Erythroblast (primary cell): ENCODE measurements at places on chromosomes 13 and 19.

- DNase-seq = no peak
Observed at GRCh38 chr13:112961457-112962369, 7.3 kb upstream of the MCF2L start.

DNA sequence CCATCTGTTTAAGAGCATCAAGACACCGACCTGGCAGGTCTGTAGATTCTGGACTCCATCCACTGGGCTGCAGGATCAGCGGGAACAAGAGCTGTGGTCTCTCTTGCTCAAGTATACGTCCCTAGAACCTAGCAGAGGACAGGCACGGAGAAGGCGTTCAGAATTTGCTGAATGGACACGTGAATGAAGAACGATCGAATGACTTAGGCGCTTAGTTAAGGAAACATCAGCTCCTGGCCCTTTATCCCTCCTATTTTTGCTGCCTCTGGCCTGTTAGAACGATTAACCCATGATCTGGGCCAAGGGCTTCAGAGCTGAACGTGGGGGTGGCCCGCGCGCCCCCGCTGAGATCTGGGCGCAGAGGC is 953 bp downstream of the DZIP1 start:
- DNase-seq = no peak

- DNase-seq = no peak
Observed at GRCh38 chr19:32928806-32929205, 43.0 kb downstream of the CEP89 start.

DNA sequence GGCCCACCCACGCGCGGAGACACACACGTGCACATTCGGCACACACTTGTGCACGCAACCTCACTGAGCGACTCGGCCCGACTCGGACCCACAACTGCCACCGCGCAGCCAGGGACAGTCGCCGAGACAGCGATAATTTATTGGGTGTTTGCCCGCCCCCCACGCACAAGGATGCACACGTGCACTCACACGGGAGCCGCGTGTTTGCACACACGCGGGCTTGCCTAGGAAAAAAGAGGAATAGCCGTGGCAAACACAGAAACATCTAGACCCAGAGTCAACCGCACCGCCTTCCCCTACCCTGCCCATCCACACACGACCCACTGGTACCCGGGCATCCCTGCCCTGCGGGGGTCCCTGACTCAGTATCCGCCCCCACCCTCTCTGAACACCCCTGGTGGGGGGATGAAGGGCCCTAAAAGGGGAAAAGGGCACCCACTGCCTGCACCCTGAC is 1.1 kb upstream of the SSBP4 start:
- DNase-seq = peak; percentile 55

GRCh38 chr19:17496337-17496997 is 15.0 kb upstream of the PGLS start:
- DNase-seq = peak; percentile 89

GRCh38 chr13:111171629-111172028 is 56.5 kb downstream of the ARHGEF7 start:
- no peak for DNase-seq

GRCh38 chr19:16612636-16613035 is 15.4 kb downstream of the MED26 start:
- DNase-seq = no peak

GRCh38 chr13:50140581-50141374 is 125.5 kb downstream of the KCNRG start:
- no peak for DNase-seq
